ENCODE measurements at places on chromosomes 2 and 18.

DNA sequence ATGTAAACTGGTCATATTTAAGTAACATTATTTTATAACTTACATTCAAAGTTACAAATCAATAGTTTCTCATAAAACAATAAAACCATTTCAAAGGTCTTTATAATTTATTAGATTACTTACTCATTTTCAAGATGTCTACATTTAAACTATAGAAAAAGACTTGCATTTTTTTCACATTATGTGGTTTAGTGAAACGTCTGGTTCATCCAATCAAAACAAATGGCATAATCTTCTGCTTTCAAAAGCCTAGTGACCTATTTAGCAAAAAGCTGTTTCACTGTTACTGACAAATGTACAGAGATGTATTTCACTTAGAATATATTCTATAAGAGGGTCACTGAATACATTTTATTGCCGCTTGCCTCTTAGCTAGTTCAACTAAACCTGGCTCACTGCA lies 49.3 kb upstream of the MCM6 start:
- no peak for DNase-seq

DNA sequence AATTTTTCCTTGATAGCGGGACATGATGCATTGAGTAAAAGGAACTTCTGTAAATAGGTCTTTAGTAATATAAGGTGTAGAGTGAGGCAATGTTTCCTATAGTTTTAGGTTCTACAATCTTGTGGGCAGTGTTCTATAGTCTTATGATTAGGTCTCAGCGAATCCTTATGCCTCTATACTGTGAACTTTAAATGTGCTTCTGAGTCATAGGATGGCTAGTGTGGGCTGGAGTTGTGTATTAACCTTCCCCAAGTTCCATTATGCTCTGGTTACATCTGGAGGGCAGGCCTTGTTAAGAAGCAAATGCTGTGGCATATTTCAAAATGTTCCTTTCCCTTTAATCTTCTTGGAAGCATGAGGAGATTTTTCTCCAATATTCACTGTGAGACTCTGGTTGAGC lies 73.5 kb downstream of the ROCK2 start:
- peak; percentile 51 for DNase-seq

GRCh38 chr2:181483876-181484275 lies 26.7 kb downstream of the ITGA4 start:
- no peak for DNase-seq

DNA sequence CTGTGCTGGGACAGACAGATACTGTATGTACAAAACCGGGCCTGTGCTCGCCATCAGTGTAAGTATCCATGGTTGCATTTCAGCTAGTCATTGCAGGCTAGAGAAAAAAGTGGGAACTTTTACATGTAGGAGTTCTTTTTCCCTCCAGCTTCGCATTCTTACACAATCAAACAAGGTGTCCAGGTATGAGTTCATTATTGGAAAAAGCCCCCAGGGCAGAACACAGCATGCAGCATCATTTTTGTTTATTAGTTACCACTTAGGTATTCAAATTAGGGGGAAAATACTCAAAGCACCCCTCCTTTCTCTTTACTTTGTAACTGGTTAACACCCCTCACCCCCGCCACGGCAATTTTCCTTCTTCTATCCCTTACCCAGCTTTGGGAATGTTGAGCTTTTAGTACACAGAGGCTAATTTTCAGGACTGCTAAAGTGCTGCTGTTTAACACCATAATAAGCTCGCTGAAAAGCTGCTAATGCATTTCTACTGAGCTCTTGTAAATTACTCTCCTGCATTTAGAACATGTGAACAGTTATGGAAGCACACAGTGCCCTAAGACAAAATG lies 13.6 kb downstream of the UPP2 start:
- no peak for DNase-seq

DNA sequence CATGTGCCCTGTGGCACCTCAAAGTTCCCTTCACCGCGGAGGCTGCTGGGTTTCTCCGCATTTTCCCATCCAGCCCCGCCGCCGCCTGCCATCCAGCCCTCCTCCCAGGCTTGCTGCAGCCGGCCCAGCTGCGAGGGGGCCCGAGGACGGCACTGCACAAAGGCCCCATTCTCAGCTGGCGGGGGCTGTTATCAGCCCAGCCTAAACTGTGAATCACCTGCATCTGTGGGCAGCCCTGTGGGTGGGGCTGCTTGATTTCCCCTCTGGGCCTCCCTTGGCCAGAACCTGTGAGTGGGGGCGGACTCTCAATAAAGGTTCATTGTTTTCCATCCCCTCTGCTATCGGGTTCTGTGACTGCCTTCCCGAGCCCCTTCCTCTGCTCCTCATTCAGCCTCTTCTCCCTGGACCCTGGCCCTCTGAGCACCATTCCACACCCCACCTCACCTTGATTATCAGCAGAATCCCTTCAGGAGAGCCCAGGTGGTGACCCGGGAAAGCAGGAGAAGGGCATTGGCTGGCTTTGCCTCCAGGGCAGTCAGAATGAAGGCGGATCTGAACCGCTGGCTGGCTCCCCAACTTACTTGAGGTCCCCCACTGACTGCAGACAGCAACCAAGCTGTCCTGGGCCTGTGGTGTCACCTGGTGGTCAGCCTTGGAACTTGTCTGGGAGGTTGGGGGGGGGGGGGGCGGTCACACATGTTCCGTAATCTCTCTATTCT lies 204.5 kb downstream of the ZFP36L2 start:
- DNase-seq: no peak

GRCh38 chr2:209761566-209761965 lies 10.1 kb upstream of the UNC80 start:
- DNase-seq: no peak

DNA sequence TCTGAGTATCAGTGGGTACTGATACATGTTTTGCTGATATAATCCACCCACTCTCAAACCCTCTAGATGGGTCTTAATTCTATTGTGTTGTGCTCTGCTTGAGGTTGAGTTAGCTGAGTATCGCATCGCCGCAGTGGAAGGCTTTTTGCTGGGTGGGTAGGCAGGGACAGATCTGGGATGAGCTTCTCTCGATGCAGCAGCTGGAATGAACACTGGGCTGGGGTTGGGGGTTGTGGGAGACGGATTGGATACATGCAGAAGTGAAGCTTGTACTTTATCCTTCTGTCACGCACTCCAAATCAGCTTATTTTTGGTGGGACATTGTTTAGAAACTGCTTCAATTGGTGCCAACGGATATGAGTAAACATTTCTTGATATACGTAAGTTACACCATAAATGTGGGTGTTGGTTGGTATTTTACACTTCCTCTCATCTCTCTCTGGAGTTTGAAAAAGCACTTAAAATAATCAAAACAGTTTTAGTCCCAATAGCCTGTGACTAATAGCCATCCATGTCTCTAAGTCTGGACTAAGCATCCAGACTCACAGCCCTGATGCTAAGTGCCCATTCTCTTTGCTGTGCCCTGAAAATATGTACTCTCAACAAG lies 107.1 kb downstream of the POLE4 start:
- no peak for DNase-seq

DNA sequence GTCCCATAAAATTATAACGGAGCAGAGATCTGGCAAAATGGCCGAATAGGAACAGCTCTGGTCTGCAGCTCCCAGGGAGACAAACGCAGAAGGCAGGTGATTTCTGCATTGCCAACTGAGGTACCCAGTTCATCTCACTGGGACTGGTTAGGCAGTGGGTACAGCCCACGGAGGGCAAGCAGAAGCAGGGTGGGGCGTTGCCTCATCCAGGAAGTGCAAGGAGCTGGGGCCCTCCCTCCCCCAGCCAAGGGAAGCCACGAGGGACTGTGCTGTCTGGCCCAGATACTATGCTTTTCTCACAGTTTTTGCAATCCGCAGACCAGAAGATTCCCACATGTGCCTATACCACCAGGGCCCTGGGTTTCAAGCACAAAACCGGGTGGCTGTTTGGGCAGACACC lies 22.8 kb downstream of the ICA1L start:
- DNase-seq: no peak

GRCh38 chr2:45821558-45822271 lies 170.2 kb downstream of the PRKCE start:
- DNase-seq: peak; percentile 54

- DNase-seq: no peak
Measured at GRCh38 chr18:35197296-35197695, 43.5 kb upstream of the ZNF397 start.
